Hepatocyte (in vitro differentiated cells): ENCODE measurements at places on chromosomes 5 and 9. TPM values are rescaled to one million over a fixed set of nuclear protein-coding genes. Genes with fewer than 3 reads are reported as not detected.

GRCh38 chr5:95928724-95929253 is 32.9 kb downstream of the ELL2 start:
- no peak for DNase-seq

DNA sequence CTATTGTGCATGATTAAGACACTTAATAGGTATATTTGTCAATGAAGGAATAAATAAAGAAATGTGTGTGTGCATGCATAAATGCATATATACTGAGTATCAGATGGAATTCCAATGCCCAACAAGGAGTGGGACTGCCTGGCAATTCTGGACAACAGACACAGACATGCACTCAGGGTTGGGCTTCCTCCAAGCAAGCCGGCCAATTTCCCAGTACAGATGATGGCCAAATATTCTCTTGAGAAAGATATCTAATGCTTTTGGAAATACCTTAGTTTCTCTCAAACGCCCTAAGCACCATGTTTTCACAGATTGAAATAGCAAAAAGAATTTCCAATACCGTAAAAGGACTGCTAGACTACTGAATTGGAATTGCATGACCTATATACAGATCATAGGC is 11.1 kb downstream of the FTMT start:
- DNase-seq, result no peak

DNA sequence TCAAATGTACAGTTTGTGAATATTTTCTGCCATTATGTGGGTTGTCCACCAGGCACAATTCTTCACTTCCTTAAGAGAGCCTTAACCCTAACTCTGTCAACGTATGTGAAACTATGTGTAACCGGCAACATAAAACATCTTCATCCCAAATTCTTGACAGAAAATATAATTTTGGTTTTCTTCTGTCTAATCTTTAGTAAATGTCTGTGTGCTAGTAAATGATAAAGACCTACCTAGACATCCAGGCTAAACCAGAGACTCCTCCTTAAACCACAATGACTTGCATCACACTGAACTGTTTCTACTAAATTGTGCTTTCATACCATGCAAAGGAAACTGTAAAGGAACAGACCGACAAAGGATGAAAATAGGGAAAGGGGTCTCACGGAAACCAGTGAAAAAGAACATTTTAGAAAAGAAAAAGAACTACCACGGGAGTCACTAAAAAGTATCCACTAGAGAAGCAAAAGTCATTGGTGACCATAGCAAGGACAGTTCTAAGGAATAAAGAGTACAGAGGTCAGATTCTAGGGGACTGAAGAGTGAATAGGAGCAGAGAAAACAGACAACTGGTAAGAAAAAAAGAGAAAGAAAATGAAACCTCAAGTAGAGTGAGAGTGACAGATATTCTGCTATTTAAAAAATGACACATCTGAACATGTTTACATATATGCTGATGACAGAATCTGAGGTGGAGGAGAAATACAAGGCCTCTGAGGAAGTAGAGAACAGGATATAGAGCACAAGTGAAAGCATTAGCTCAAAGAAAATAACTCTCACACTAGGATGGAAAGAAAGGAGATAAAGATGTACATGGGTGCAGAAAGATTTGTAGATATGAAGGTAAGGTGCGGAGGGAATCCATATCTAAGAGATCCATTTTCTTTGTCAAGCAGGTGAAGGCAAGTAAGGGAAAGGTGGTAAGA is 49.4 kb downstream of the FNIP1 start:
- no peak for DNase-seq

LCN10 gene
- total RNA-seq, result not detected in 2 replicates

DNA sequence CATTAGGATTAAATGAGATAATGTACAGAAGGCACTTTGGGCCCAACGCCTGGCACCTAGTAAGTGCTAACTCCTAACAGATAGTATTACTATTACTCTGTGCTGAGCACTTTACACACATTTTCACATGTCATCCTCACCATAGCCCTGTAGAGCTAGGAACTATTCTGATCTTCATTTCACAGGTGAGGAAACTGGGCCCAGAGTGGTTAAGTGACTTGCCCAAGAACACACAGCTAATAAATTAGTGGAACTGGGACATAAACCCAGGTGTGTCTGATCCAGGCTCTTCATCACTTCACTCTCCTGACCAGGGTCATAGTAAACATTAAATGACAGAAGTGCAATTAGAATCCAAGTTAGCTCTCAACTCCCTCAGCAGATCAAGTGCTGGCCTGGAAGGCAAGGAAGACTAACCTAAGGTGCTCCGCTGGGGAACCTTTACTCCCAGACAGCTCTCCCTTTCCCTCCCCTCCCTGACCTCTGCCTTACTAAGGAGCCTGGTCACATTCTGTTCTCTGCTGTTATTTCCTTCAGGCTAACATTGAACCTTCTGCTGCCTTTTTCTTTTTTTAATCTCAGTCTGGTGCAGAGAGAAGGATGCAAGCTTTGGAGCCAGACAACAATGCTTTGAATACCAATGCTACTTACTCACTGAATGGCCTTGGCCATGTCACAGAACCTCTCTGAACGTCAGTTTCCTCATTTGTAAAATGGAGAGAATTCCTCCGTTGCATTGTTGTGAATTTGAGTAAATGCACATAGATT is 4.1 kb upstream of the ADRA1B start:
- peak; percentile 23 for DNase-seq

KIF4B gene
- total RNA-seq, result 0.10 TPM in 1 of 2 replicates, not detected in the other

DNA sequence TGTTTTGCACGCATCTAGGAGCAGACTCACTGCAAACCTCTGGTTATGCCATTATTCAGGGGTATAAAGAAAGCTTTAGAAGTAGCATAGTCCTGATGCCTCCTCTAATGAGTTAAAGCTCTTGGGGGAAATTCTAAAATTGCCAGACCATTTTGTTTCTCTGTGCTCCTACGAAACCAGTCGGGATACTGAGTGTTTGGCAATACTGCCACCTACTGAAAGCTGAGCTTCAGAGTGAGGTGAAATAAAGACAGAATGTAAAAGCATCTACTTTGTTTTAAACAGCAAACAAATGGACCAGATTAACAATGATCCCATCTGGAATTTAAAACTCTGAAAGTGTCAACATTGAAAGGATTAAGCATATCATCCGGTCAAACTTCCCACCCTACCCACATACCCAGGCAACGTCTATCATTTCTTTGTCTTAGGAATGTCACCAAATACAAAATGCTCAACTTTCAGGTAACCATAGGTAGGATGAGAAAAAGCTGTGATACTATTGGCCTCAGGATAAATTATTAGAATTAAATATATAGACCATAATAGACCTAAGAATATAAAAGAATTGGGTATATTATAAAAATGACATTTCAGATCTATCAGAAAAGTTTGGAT is 77.8 kb upstream of the SHISAL2B start:
- DNase-seq, result peak; percentile 75

FBXW11 gene
- total RNA-seq, result 73.4 and 74.2 TPM in 2 replicates

DNA sequence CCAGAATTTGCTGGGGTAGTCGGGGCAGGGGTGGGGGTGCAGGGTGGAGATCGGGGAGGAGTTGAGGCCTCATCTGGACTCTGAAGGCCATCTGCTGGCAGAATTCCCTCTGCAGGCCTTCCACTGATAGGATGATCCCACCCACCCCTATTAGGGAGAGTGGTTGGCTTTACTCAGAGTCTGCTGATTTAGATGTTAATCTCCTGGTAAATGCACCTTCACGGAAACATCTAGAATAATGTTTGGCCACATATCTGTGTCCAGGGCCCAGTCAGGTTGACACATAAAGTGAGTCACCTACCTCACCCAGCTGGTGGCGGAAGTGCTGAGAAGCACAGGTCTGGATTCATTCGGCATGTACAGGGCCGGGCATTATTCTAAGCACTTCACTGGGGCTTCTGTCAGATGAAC is 50.0 kb downstream of the DAPK1 start:
- peak; percentile 76 for DNase-seq

PCDHGB6 gene
- total RNA-seq, result 11.6 and 13.6 TPM in 2 replicates

GRCh38 chr5:39623291-39623865 is 198.6 kb upstream of the DAB2 start:
- no peak for DNase-seq

BAAT gene
- total RNA-seq, result 41.8 and 45.2 TPM in 2 replicates

SLC45A2 gene
- 1.4 TPM in 1 of 2 replicates, not detected in the other for total RNA-seq

FBLL1 gene
- total RNA-seq, result 1.7 and 1.8 TPM in 2 replicates

SLC46A2 gene
- not detected in 2 replicates for total RNA-seq

DNA sequence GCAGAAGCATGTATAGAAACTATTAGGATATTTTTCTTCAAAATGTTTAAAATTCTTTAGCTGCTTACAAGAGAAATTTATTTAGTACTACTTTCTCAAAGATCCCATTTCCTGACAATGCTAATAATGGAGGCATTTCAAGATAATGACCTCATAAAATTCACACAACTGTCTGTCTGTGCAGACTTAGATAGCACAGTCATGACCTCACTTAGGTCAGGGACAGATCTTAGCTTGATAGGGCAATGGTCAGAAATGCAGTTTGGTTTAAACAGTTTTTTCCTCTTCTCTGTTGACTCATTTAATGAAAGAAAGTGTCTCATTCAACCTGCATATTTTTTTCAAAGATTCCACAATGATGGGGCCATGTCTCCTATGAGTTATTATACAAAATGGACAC is 128.4 kb downstream of the GRIA1 start:
- no peak for DNase-seq

GRCh38 chr5:151128817-151129216 is 28.8 kb downstream of the ANXA6 start:
- DNase-seq, result no peak

MAT2B gene
- total RNA-seq, result 73.8 and 82.8 TPM in 2 replicates

CDH12 gene
- 44.5 and 45.5 TPM in 2 replicates for total RNA-seq

GRCh38 chr9:13608451-13608850 is 329.0 kb upstream of the MPDZ start:
- no peak for DNase-seq

PCDHGA2 gene
- total RNA-seq, result 0.08 TPM in 1 of 2 replicates, not detected in the other

- peak; percentile 88 for DNase-seq
Measured at GRCh38 chr9:37415011-37415719, 7.3 kb upstream of the GRHPR start.

ZNF462 gene
- 13.8 and 27.5 TPM in 2 replicates for total RNA-seq

GRCh38 chr9:129726322-129727160 is 26.3 kb downstream of the PTGES start:
- DNase-seq, result peak; percentile 85

DNA sequence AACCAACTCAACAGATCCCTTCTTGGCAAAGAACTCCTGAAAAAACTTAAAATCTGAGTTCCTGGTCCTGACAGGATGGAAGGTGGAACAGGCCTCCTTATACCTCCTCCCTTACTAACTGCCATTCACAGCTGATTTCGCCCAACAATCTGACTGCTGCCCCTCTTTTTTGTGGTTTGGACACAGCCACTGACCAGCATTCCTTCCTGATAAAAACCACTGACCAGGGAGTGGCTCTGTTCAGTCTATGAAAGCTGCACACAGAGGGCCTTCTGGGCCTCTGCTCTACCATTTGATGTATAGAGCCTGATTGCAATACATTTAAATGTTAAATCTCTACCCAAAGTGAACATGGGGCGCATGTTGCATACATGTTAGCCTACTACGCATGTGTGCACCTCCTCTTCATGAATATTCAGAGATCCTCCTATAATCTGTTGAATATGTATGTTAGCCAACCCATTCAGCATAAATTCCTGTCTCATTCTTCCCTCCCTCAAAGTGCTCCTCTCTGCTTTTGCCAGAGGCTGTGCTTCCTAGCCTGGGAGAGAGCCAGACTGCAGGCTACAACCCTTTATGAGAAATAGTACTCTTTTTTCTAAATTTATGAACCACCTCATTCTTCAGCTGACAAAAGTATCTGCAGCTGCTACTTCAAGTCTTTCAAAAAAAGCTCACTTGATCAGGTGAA is 93.7 kb upstream of the MRPS30 start:
- DNase-seq, result no peak

NUDCD2 gene
- total RNA-seq, result 15.3 and 18.8 TPM in 2 replicates

ANKRD34B gene
- total RNA-seq, result not detected in 2 replicates

- peak; percentile 33 for DNase-seq
Measured at GRCh38 chr5:150448952-150449516, 505 bp downstream of the RPS14 start.

- DNase-seq, result peak; percentile 50
Measured at GRCh38 chr9:98943682-98944056, at the start of gene COL15A1. TSS of gene COL15A1 (plus strand) at chr9:98943907. CDS start at chr9:98944062, 155 bp downstream.

SHOC1 gene
- total RNA-seq, result 0.04 and 0.37 TPM in 2 replicates

KCNV2 gene
- not detected in 2 replicates for total RNA-seq

ADRB2 gene
- total RNA-seq, result 0.60 and 0.63 TPM in 2 replicates

- no peak for DNase-seq
Measured at GRCh38 chr5:16943846-16944678, 8.0 kb upstream of the MYO10 start.

FYB1 gene
- 2.4 and 2.6 TPM in 2 replicates for total RNA-seq

DNA sequence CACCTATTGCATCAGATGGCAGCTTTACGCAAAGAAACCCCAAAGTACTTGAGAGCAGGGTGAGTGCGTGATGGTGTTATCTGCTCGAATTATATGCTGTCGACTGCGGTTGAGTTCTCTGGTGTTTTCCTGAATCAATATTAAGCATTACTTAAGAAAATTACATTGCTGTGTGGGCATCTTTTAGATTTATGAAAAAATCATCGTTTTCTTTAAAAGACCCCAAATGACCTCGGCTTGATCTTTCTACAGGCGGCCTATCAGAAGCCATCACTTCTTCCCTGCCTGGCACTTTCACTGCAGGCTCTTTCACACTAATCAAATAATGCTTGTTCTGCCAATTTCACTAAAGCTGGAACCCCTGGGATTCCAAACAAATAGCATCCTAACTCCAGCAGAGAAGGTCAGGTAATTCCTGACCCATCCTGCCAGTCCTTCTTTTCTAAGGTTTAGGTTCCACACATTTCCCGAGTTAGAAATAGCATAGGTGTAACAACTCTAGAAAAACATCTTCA is 1.7 kb downstream of the UBE2QL1 start:
- no peak for DNase-seq
